AG20443 (cell line): ENCODE measurements at places on chromosomes 12 and 14.

DNA sequence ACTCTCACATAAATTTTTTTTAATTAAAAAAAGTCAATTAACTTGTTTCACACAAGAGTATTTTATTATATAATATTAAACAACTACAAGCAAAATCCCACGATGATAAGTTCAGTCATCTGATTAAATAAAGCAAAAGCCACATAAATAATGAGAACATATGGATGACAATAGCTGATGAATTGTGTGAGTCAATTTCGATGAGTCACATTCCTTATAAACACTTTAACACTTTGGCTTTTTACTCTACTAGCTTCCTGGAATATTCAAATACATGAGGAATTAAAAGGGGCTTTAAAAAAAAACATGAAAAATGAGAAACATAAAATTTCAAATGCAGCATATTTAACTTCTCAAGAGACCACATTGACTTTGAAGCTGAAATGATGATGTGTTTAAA, 95.3 kb downstream of the BCAT1 start:
- DNase-seq, result no peak

DNA sequence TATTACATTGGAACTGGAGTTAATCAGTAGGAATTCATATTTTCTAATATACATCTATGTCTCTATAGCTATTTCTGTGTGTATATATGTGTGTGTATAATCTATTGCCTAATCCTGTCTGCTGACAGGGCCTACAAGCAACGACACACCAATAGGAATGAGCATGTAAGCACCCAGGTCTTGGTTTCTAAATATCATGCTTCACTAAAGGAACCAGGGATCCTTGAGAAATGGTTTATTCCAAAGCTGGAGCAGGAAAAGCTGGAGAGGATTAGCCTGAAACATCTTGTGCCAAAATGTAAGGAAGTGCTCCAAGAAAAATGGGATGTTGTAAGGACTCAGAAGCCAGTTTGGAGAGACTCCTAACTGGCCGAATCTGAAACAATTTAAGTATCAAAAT, 29.3 kb upstream of the LGALS3 start:
- peak; percentile 34 for DNase-seq

DNA sequence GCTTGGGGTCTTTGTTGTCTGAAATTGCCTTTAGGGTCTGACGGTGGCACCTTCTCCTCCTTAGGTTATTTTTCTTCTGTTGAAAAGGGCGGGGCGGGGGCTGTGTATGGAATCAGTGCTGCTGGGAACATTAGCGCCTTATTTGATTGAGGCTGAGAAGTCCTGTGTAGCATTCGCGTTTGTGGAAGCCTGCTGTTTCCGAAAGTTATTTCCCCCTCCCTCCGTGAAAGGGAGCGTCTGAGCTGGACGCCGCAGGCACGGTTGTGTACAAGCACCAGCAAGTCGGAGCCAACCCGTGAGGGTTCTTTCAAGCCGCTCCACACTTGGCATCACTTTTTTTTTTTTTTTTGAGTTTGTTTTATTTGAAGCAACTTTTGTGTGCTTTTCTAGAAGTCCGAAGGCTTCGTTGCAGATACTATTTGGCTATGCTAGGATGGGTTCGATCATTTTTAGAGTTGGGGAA, 1.1 kb downstream of the SYNE2 start:
- peak; percentile 62 for DNase-seq

- DNase-seq, result no peak
Observed at GRCh38 chr12:53267306-53267998, 647 bp upstream of the ESPL1 start.

- no peak for DNase-seq
Observed at GRCh38 chr12:31526158-31526546, 64.8 kb downstream of the DENND5B start.

DNA sequence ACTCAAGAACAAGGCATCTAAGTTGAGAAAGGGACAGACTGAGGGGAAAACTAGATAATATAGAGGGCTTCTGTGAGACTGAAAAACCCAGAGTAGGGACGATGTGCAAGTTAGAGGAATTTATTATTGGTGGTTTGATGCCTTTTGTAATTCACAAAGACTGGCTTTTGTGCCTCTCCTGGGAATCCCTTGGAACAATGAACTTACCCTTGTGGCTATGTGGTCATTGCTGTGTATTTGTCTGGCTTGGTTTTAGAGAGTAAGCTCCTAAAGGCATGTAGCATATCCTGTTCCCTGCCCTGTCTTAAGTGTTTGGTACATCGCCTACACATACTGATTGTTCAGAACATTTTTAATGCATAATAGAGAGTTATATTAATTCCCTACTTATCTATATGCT, 26.6 kb downstream of the DCN start:
- no peak for DNase-seq

DNA sequence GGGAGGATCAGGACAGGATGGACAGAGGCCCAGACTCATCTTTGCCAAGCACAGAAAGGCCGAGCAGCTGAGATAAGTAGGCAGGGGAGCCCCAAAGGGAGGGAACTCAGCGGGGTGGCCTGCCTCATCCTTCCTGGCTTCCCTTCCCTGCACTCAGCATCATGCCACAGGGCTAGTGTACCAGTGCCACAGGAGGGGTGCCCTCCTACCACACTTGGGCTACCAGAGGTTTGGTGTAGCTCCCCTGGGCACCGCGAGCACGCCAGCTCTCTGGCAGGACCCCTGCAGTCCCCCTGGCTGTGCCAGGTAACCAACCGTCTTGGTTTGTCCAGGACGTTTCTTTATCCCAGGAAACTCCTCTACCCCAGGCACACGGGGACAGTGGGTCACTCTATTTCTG, 123.5 kb downstream of the ESRRB start:
- DNase-seq, result no peak

GRCh38 chr12:64237382-64237781, 15.3 kb upstream of the KICS2 start:
- no peak for DNase-seq

- DNase-seq, result no peak
Observed at GRCh38 chr14:24843494-24843893, 206.5 kb downstream of the STXBP6 start.
